ENCODE measurements at places on chromosomes 6 and 20.

DNA sequence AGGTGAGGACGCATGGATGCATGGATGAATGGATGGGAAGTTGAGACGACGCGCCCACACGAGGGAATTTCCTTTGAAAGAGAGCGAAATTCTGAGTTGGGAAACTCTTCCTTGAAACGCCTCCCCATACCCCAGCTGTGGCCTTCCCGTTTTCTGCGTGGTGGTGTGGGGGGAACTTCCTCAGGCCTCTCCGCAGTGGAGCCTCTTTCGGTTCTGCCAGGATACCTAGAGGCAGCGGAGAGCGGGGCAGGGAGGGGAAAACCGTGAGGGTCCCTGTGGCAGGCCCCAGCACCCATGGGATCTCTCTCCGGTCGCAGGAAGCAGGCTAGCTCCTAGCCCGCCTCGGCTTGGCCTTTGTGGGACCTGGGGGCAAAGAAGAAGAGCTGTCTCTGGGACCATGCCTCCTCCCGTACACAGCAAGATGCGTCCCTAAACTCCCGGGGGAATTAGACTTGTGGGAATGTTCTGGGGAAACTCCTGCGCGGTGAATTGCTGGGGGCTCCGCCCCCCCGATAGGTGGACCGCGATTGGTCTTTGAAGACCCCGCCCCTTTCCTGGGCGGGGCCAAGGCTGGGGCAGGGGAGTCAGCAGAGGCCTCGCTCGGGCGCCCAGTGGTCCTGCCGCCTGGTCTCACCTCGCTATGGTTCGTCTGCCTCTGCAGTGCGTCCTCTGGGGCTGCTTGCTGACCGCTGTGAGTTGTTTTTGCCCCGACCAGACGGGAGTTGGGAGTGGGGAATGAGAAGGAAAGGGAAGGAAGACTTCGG, at the start of gene CD40:
Gene CD40 (plus strand): TSS at position 611 of the 764 bp plus-strand sequence. CDS start 30 bp downstream, at position 641.
- DNase-seq, result peak; percentile 68

GRCh38 chr20:4563534-4563933, 158.2 kb upstream of the PRND start:
- no peak for DNase-seq

DNA sequence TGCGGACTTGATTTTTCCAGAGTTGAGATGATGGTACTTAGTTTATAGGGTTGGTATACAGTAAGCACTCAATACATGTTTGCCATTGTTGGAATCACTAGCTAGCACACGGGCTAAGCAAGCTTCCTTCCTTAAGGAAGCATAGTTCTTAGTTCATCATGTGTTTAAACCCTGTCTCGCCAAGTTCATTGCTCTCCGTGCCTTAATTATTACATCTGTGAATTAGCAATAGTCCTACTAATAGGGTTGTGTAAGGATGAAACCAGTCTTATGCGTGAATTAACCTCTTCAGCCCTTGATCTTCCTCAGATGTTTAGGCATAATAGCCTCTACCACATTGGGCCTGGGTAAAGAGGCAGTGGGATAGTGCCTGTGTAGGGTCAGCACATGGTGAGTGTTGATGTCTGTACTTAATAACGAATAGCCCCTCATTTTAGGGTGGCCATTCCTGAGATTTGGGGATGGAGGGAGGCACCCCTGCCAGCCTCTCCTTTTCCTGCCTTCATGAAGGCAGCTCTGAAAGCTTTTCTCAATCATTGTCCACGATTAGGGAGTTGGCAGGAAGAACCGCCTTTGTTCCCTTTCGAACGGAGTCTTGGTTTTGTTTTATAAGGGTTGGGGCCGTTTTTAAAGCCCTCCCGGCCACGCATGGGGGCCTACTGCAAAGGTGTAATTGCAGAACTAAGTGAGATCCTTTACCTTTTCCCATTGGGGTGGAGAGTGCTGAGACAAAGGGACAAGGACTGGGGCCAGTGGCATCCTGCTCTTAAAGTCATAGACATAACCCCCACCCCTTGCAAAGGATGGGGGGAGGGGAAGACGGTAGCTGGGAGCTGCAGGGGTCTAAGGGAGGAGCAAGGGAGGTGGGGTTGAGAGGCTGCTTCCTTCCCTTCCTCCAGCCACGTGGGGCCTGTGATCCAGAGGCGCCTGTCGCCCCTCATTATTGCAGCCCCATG, 2.1 kb downstream of the DNMT3B start:
- DNase-seq, result no peak

DNA sequence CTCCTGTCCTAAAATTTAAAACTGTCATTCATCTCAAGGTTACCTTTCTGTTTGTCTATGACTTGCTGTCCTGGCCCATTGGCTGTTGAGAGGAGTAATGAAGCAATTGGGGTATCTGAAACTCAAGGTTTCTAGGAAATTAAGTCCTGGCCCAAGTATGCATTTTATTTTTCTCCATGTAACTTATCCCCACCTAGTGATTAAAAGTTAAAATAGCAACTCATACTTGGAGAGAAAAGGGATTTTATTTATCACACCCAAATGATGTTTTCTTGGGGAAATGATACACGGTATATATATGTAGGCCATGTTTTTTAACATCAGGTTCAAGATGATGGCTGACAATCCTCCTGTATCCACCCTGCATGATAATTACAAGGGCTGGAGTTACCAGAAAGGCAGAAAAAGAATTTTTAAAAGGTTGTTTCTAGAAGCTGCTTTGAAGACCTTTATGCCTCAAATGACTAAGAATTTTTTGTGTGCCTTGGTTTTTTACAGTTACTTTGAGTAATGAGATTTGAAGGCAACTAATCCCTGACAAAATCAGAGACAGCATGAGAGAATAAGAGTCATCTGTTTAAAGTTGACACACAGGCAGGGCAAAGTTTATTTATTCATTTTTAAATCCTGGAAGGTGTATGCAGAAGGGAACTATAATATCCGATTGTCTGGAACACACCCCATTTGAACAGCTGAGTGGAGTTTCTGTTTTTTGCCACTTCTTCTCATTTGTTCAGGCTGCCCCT, 28.9 kb upstream of the C6orf58 start:
- DNase-seq, result no peak

DNA sequence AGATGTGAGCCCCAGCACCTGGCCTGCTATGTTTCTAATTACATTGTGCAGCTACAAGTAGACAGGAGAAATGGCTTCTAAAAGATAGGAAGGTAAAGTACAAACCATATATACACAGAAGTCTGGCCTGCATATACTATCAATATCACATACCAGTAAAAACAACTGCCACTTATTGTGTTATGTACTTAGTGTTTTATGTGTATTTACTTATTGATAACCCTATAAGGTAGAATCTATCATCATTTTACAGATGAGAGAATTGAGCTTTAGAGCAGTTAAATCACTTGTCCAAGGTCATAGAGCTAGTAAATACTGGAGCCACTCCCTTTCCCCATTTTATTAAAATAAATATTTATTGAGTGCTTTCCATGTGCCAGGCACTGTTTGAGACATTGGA, 102.4 kb upstream of the PRDM1 start:
- DNase-seq, result no peak

DNA sequence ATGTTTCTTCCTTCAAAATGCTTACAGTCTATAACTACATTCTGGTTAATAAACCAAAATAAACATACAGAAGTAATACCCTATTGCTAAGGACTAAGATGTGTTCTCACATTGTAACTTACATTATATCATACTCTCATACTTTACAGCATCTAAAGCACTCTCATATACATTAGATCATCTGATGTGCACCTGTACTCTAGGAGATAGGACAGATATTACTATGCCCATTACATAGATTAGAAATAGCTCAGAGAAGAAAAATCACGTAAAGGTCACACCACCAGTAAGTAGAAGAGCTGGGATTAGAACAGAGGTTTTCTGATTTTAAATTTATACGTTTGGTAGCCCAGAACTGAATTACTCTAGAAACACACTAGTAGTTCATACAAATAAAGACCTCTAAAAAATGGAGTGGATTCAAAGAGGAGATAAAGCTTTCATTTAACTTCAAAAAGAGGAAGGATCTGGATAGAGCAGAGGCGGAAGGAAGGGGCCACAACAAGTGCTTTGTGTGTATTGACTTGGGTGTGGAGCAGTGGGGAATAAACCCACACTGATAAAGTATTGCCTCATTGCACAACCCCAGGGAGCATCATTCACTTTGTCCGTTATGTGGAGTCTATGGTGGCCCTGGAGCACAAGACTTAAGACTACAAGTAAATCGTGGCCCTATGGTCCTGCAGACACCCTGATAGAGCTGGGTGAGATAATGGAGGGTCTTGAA, 30.9 kb downstream of the SLC2A12 start:
- DNase-seq, result no peak

- peak; percentile 81 for DNase-seq
Measured at GRCh38 chr20:3768342-3769130, 983 bp upstream of the ADISSP start.

DNA sequence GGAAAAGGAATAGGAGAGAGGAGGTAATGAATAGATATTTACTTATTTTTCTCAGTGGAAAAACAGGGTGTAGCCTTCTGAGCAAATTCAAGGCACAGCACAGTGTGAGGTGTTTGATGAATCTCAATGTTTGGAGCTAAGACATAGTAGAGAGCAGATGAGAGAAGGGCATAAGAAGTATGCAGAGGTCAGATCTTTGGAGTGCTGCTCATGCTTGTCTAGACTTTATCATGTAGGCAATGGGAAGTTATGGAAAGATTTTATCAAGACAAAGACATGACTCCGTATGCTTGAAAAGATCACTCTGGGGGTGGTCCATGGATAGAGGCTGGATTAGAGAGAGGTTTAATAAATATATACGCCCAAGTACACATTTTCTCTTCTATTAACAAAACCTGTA, 217.0 kb upstream of the CNR1 start:
- DNase-seq, result no peak

DNA sequence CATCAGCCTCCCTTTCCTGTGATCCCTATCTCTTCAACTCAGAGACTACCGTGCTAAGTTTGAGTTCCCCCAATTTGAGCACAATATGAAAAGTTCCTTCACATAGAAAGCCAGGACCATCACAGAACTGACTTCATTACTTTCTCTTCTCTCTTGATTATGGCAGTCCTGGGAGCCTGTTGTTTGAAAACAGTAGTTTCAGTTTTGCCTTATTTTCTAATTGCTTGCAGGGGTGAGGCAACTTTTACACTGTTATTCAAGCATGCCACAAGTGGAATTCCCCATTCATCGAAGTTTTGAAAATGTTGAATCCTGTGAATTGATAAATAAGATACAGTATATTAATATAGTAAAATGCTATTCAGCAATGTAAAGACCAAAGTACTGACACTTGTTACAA, 569.7 kb upstream of the MARCKS start:
- no peak for DNase-seq

- no peak for DNase-seq
Measured at GRCh38 chr20:63084563-63084927, 77.8 kb upstream of the BHLHE23 start.

- DNase-seq, result no peak
Measured at GRCh38 chr6:73671911-73672685, 18.3 kb upstream of the SLC17A5 start.

GRCh38 chr20:9705722-9706476, 133.0 kb downstream of the PAK5 start:
- no peak for DNase-seq

- DNase-seq, result no peak
Measured at GRCh38 chr6:35754452-35755277, 17.8 kb downstream of the ARMC12 start.

DNA sequence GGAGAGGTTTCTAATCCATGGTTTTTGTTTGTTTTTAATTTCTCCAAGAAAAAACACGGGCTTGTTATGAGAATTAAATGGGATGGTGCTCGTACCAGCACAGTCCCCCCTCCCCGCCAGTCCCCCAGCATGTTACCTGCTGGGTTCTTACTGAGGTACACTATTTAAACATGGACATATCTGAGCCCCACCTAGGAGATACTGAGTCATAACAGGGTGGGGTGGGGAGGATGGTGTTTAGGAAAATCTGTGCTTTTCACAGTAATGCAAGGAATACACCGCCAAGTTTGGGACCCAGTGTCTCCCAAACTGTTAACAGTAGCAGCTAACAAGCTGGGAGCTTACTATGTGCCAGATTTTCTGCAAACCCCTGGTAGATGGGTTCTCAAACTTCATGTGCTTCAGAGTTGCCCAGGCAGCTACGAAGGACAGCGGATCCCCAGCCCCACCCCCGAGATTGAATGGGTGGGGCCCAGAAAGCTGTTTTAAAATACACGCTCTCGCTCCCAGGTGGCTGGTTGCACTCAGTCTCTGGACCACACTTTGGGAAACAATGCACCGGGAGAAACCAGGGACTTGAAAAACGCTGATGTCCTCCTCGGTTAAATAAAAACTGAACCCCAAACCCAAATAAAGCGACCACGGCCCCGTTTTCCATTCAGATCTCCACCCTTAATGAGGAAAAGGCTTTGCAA, 995 bp downstream of the ZFP64 start:
- DNase-seq, result peak; percentile 15

GRCh38 chr20:8790442-8791074, 278.3 kb upstream of the PLCB4 start:
- DNase-seq, result no peak

- DNase-seq, result no peak
Measured at GRCh38 chr6:50198245-50198644, 148.5 kb upstream of the DEFB112 start.

DNA sequence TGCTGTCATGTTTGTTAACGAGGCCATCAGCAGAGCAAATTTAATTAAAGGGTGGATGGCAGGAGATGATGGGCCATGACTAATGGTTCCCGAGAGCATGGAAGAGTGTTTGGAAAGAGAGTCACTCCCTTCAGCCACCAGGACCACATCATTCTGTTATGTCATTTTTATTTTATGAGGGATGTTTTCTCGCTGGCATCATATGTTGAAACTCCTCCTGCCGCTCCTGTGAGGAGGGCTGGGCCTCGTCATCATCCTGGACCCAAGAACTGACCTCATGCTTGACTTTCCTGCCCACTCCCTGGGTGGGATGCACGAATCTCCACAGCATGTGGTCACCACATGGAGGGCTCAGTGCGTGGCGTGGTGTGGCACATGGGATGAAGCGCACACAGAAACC, 86.4 kb upstream of the FRMD1 start:
- no peak for DNase-seq

DNA sequence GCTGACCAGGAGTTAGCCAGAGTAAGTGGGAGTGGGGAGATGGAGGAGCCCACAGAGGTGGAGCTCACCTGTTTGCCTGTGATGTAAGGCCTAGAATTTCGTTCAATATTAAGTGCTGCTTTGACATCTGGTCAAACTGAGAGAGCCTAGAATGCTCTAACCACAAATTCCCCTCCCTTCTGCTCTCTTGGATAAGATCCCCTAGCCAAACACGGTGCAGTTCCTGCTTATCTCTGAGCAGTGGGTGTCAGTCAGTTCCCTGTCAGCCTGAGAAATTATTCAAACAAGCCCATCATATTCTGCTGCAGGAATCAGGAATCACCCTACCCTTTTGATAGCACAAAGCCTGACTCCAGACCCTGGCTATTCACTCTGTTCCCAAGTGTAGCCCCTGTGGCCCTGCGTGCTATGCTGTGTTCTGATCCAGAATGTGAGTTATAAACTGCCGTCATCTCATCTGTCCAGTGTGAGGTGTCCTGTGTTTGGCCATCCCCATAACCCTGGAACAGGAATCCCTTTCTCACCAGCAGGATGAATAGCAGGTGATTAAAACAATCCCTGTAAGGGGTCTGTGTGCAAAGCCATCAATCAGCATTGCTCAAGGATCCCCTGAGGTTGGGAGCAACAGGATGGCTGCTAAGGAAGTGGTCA, 31.8 kb upstream of the ZNF133 start:
- no peak for DNase-seq
